ENCODE measurements at places on chromosomes 5 and 9. TPM values are rescaled to one million over a fixed set of nuclear protein-coding genes. Genes with fewer than 3 reads are reported as not detected.

The TAF11L3 gene
- not detected for total RNA-seq

The LHX3 gene
- total RNA-seq: 0.08 TPM

The SIGMAR1 gene
- 53.3 TPM for total RNA-seq

The SH3PXD2B gene
- 0.25 TPM for total RNA-seq

The TXNDC8 gene
- not detected for total RNA-seq
